ENCODE measurements at places on chromosomes 3 and 15.

DNA sequence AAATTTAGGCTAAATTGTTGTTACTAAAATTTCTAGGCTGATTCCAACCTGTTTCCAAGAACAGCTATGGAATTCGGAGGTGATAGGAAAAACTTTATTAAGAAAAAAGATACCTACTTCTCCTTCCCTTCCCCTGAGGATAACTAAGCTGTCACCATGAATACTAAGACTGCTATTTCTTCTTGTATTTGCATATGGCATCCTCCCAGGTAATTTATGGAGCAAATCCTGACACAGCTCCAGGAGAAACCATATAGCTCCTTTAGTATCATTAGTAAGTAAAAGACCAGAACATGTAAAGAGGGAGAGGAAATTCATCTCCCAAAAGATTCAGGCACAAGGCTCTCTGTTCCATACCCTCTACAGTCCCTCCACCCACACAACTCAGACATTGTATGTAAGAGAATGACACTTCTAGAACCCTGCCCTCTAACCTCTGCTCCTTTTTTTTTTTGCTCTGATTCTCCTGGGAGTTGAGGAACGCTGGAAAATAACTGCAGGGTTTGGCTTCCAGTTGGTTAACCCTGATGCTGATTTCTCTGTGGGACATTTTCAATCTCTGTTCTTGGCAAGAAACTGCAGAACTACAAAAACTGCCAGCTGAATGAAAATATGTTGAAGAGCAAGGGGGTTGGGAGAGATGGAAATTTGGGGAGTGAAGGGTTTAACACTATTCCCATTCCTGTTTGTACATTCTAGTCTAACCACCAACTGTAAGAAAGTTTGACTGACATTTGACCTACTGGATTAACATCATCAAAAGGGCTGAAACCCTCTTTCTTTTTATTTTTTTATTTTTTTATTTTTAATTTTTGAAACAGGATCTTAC lies 14.2 kb upstream of the MAGI1 start:
- DNase-seq = no peak

DNA sequence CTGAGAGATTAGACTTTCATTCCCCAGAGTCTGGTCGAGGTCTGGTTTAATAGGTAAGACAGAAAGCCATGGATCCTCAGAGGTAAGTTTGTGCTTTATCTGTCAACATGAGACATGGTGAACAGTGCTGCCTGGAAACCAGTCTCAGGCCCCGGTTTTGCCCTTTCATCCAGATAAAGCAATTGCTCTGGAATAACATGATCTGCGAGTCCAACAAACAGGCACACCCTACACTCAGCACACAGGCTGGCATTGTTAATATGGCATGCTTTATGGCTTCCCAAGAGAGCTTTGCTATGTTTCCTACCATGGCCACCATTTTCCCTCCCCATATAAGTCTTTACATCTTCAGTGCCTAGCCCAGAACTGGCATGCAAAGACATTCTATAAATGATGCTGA lies 30.1 kb upstream of the MNS1 start:
- no peak for DNase-seq

DNA sequence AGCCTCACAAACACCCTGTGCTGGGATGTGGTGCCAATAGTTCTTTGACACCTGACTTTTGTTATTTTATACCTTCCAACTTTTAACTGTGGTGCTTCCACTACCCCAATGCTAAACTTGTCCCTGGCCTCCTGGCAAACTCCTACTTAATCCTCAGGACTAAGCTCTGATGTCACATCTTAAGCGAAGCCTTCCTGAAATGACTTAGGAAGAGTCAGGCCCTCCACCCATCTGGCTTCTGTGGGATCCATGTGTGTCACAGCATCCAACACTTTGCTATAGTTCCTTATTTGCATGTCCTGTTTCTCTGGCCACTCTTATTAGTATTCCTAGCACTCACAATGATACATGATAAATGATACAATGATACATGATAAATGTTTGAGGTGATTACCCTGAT lies 133.2 kb downstream of the FILIP1L start:
- DNase-seq = no peak

DNA sequence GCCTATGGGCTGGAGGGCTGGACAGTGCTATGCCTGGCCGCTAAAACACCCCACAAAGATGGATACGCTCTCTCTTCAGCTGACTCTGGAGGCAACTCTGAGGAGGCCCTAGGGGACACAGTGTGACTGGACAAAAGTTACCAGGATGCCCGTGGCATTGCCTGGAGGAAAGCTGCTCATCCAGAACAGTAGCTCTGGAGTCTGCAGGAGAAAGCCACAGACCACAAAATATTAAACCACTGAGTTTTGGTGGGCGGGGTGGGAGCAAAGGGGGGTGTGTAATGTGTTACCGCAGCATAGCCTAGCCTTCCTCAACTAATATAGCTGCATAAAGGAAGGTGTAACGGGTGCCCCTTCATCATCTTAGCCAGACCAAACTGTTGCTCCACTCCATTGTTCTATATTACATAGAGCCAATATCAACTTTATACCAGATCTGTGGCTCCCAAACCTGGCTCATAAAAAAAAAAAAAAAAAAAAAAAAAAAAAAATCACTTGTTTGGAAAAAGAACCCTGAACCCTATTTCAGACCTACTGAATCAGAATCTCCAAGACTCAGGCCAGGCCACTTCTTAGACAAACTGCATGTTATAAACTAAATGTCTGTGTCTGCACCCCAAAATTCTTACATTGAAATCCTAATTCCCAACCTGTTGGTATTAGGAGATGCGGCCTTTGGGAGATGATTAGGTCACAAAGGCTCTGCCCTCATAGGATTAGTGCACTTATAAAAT lies 132.6 kb downstream of the TNIK start:
- no peak for DNase-seq

DNA sequence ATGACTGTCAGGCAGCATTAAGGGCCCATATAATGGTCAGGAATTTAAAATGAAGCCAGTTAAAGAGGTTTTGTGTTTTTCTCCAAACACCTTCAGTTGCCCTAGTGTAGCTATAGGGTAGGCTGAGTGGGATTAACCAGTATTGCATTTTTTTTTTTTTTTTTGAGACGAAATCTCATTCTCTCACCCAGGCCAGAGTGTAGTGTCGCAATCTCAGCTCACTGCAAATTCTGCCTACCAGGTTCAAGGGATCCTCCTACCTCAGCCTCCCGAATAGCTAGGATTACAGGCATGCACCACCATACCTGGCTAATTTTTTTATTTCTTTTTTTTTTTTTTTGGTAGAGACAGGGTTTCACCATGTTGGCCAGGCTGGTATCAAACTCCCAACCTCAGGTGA lies 7.0 kb downstream of the CLASP2 start:
- no peak for DNase-seq

GRCh38 chr3:150458001-150458400 lies 49.9 kb downstream of the TSC22D2 start:
- no peak for DNase-seq

DNA sequence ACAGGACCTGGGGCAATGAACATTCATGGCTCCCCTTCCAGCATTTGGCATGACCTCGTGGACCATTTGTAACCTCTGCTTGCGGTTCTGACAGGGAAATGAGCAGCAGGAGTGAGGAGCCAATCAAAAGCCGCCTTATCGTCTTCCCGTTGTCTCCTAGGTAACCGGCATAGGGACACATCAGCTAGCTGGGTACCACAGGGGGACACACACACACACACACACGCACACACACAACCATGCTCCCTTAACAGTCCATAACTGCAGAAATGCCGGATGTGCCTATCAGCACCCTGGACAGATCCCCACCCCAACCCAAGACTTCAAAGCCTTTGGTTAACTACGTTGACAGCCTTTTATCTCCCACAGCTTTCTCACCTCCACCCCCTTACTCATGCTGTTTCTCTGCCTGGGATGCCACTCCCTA lies 53.4 kb upstream of the CCDC174 start:
- DNase-seq = peak; percentile 72

GRCh38 chr3:194275721-194276120 lies 75.4 kb downstream of the CPN2 start:
- no peak for DNase-seq

GRCh38 chr15:99842071-99842470 lies 108.8 kb upstream of the LYSMD4 start:
- no peak for DNase-seq

GRCh38 chr3:125068265-125068664 lies 12.5 kb upstream of the HEG1 start:
- no peak for DNase-seq

- DNase-seq = no peak
These were observed 195.0 kb upstream of the EPHA3 start for GRCh38 chr3:88912294-88912877.

DNA sequence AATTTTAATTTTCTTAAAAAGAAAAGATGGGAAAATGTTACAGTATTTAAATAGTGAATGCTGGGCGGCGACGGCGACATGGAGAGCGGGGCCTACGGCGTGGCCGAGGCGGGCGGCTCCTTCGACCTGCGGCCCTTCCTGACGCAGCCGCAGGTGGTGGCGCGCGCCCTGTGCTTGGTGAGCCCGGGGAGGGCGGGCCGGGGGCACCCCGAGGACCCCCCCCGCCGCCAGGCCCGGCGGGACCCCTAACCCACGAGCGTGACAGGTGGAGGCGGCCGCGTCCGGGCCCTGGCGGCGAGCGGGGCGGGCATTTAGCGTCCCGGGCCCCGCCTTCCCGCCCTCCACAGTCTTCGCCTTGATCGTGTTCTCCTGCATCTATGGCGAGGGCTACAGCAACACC lies 38.4 kb upstream of the GOLGA8J start:
- no peak for DNase-seq

- DNase-seq = peak; percentile 37
These were observed 154.1 kb upstream of the GOLIM4 start for GRCh38 chr3:168249550-168250414.

DNA sequence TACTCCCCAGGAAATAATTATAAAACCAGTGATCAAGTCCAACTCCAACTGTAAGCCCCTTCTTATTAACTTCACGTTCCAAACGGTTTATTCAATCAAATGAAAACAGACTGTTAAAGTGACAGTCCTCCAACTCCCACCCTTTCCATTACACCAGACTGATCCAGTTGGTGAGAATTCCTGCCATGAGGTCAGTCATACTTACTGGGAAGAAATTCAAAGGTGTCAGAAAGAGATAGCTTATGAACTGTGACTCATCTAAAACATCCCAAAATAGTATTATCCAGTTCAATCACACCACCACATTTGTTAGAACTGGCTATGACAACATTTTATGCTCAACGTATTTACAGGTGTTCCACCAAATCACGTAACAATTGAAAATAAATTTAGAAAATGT lies 19.5 kb downstream of the SMARCC1 start:
- no peak for DNase-seq

GRCh38 chr15:44435893-44436667 lies 8.7 kb downstream of the CTDSPL2 start:
- DNase-seq = no peak

- DNase-seq = no peak
These were observed 1.4 kb upstream of the CPOX start for GRCh38 chr3:98594628-98595324.

DNA sequence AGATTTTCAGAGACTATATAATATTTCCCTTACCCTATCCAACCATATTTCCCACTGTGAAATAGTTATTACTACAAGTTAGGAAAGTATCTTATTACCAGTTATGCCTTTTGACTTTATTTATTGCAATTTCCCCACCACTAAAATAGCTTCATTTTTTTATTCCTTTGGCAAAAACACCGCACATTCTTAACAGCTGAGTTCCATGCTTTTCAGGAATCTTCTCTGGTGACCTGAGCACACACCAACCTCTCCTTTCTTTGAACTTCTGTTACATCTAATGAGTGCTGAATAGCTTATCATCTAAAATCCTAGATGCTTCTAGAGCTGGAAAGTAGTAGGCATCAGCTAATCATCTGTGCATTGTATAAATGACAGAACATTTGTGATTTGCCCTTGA lies 99.1 kb downstream of the UBE2E2 start:
- DNase-seq = no peak

- no peak for DNase-seq
These were observed 62.2 kb downstream of the TCAIM start for GRCh38 chr3:44400771-44401170.

GRCh38 chr3:4284865-4285264 lies 18.3 kb upstream of the SETMAR start:
- DNase-seq = no peak

DNA sequence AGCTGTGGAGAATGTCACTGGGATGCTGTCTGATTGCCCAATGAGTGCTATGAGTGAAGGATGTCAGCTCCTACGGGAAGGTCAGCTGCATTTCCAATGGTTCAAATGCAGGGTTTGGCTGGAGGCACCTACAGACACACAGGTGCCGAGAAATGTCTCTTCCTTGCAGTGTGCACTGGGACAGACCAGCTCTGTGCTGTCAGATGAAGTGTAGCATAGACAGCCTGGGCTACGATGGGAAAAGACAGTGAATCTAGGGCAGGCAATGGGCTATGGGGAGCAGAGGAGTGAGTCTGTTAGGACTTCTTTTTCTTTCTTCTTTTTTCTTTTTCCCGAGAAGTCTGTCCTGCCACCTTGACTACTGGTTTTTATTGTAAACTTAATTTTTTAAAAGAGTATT lies 223.1 kb upstream of the EOMES start:
- DNase-seq = no peak

DNA sequence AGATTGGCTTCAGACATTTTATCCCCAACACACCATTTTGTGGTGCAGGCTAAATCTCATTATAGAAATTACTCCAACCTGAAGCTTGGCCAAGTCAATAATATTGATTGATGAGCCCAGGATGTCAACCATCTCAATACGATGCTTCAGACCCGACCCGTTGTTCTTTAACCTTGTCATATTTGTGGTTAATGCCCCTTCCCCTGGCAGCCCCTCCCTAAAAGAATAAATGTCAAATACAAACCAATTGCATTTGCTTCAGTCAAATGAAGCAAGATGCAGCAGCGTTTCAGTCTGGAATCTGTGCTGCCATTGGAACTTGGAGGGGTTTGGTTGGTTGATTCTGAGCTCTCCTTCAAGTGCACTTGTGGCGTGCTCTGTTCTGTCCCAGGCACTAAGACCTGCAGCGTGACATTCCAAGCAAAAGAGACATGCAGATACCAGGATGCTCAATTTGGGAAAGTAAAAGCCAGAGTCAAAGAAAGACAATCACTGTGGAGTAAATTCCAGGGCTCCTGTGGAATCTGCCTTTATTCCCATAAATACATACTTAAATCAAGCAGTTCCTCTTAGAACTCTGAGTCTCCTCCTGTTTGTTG lies 23.8 kb upstream of the PSMD6 start:
- no peak for DNase-seq

- no peak for DNase-seq
These were observed 28.3 kb downstream of the CCDC32 start for GRCh38 chr15:40536501-40536900.

GRCh38 chr3:146421819-146422759 lies 47.3 kb downstream of the PLSCR2 start:
- no peak for DNase-seq

GRCh38 chr3:184456476-184456875 lies 76.6 kb downstream of the CHRD start:
- no peak for DNase-seq

- DNase-seq = no peak
These were observed 309.1 kb upstream of the TLE3 start for GRCh38 chr15:70406617-70407335.

DNA sequence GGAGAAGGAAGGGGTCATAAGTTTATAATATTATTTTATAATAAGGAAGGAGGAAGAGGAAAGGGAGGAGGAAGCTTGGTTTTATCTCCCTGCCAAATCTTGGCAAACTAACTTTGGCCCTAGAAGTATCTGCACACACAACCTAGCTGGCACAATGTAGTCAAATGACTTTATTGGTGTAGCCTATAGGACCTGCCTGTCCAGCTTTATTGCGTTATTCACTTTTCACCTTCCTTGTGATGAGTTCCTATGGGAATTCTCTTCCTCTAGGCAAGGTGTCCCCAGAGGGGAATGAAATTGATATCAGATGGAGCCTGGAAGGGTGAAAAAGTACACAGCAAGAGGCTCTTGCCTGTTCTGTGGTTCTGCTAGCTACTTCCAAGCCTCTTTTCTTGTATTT lies 111.2 kb upstream of the SLC25A36 start:
- no peak for DNase-seq

All from stimulated activated CD8-positive, alpha-beta memory T cell treated with anti-CD3 and anti-CD28 coated beads, Interleukin-4, amount 100 ng/mL, for 48 hours (primary cell).